ENCODE measurements at places on chromosomes 1 and 21. TPM values are rescaled to one million over a fixed set of nuclear protein-coding genes. Genes with fewer than 3 reads are reported as not detected.

DNA sequence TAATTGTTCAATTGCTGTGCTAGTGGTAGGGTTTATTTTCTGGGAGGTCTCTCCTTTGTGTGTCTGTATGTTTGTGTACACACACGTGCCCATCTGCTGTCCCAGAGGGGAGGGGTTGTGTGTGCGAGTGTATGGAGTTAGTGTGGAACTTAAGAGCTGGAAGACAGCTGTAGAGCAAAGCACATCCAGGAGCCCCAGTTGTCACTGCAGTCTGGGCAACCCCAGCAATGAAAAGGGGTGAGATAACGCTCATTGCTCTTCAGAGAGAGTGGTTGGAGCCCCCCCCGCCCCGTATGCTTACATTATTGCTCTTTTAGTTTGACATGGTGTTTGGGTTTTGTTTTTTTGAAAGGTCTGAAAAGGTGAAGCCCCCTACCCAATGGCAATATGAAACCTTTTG, 36.9 kb downstream of the NCF2 start:
- no peak for DNase-seq

- DNase-seq, result peak; percentile 52
Observed at GRCh38 chr1:221045842-221046831, 166.9 kb downstream of the HLX start.

The RYR2 gene
- under 0.01 TPM for total RNA-seq

DNA sequence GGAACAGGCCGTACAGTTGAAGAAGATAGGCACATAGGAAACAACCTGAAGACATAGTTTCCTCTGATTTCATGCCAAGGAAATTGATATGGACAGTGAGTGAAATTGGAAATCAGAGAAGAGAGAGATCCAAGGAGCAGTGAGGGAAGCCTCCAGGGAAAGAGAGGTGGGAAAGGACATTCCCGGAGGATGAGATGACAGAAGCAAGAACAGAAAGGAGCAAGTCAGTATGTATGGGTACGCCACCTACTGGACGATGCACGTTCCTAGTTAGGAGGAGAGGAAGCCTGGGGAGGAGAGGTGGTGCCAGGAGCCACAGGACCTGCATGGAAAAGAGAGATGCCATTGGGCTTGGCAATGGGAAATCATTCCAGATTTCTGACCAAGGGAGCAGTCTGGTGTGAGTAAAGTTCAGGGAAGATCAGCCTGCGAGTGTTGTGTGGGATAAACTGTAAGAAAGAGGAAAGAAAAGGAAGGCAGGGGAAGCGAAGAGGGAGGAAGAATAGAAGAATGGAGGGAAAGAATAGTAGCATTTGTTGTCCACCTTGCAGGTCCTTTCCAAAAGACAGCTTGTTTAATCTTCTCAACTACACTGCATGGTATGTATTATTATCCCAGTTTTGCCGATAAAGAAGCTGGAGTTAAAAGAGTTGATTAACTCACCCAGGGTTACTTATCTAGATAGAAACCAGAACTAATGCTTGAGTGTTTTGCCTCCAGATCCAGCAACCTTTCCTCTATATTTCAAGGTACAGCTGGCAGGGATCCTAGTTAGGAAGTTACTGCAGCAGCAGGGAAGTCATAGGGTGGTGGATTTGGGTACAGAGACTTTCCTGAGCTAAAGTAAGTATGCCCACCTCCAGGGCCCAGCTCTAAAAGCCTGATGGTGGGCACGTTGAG, 27.4 kb downstream of the C1orf116 start:
- peak; percentile 73 for DNase-seq
